ENCODE measurements at places on chromosomes 3 and 15.
A peak's percentile ranks its signal among the peaks of the same experiment; 100 is the strongest.

DNA sequence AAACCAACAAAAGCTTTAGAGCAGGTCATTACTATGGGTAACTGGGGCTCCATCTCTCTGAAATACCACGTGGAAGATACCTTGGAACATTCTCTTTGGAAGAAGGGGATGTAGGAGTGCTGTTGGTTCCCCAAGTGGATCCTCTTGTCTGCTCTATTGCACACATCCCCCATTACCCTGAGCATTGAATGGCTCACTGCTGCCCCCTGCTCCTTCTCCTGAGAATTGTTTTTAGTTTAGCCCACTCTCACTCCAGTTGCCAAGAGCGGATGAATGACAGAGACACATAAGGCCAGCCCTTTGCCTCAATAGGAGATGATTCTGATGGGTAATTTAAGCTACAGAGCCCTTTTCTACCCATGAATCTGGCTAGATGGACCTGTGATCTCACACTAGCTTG lies 135.6 kb upstream of the SUCLG2 start:
- DNase-seq, result peak; percentile 46

DNA sequence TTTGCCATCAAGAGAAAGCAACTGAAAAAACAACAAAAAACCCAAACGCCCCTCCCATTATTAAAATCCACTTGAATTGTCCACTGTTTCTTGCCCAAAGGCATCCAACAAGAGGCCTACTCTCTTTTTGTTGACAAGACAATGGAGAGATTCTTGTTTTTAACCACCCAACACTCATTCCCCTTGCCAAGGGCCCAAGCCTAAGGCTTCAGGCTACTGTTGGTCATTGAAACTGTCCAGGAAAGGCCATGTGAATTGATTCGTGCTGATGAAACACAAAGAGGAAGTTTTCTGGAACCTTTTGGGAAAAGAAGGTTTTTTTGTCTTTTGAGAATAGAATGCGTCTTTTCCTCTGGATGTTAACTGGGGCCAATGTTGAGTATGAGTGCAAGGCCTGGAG lies 157.4 kb upstream of the PFN2 start:
- DNase-seq, result no peak

DNA sequence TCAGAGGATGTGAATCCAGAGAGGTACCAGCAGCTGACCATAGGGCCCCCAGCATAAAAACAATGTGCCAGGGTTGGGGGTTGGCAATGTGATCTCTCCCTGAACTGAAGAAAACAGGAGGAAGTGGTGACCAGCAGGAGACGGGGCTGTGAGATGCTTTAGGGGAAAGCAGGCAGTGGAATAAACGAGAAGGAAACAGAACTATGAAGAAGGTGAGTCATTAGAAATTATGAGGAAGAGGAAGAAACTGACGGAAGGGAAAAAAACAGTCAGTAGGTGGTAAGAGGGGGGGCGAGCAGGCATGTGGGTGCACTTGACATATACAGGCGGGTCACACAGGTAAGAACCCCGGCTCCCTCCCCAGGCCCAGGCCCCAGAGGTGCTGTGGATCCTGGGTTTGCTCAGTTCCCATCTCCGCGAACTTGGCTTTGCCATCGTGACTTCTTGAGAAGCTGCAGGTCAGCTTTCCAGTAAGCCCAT lies 42.2 kb upstream of the B3GNT5 start:
- no peak for DNase-seq

DNA sequence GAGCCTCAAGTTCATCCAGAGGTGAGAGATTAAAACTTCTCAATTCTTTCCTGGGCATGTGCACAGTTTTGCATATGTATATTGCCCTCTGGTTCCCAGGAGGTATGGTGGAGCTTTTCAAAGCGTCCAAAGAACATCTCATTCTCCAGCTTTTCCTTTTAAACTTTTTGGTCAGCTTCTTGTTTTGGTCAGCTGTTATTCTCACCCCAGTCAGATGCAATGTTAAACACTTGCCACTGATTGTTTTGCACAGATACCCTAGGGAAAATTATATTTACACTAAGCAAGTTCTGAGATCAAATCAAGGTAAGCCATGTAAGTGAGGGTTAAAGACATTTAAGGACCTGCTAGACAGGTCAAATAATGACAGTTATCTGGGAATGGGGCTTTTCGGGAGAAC lies 261.3 kb downstream of the EDEM1 start:
- no peak for DNase-seq

DNA sequence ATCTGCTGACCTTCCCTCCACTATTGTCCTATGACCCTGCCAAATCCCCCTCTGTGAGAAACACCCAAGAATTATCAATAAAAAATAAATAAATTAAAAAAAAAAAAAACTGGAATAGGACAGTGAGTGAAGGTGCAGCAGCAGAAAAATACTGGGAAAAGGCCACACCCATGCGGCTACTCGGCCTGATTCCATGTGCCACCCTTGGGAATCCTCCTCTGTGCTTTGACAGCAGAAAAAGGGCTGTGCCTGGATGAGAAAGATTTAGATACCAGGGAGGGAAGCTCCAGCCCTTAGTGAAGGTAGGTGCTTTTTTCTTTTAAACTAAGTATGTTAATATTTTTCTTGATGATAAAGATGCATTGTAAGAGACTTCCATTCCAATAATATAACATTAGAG lies 107.8 kb downstream of the CTNNB1 start:
- no peak for DNase-seq

- DNase-seq, result peak; percentile 89
These were observed 65.6 kb downstream of the SYNPR start for GRCh38 chr3:63343674-63344073.

- no peak for DNase-seq
These were observed 8.7 kb downstream of the CD86 start for GRCh38 chr3:122063908-122064307.

- peak; percentile 97 for DNase-seq
These were observed 6.5 kb upstream of the TM4SF18 start for GRCh38 chr3:149339931-149340309.

GRCh38 chr15:80160570-80161156 lies 7.9 kb downstream of the FAH start:
- DNase-seq, result no peak

DNA sequence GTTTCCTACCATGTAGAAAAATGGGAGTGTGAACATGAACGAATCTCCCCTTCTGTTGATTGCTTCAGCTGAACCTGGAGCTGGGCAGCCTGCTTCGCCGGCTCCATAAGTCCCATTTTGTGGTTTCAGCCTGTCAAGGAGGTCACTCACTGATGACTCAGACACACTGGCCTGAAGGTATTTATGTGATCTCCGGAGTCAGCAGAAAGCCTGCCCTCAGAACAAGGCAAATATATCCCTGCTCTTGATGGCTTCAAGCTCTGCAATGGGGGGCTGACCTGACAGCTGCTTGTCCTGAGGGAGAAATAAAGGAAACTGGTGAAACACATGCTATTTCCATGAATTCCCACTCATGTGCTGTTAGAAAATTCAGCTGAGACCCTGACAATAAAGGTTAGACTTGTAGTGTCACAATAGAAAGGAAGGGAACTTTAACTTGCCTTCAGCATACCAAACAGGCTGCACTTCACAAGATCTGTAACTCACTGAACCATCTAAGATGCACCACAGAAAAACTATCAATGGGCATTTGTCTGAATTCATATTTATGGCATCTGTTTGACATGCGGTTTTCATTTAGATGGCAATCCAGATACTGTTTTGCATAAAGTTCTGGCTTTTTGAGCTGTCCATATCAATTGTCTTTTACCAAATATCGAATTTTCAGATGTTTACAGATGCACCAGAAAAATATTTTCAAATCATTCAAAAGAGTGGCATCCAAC lies 282.0 kb upstream of the VEPH1 start:
- DNase-seq, result peak; percentile 75

- DNase-seq, result no peak
These were observed 599.3 kb downstream of the PYDC2 start for GRCh38 chr3:192060160-192060781.

DNA sequence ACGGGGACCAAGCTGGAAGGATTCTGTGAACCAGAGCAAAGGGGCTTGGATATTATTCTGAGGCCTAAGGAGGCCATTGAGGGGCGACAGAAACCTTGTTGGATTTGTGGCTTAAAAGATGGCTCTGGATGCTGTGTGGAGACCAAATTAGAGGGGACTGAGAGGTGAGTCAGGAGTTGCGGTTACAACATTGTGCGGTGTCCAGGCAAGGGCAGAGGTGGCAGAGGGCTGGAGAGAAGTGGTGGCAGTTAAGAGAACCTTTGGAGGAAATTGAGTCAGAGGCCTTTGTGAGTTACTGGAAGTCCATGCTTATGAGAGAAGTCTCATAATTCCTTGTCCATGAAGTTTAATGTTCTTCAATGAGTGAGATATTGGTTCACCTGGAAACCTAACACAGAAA lies 143.2 kb downstream of the FAM43A start:
- DNase-seq, result no peak

DNA sequence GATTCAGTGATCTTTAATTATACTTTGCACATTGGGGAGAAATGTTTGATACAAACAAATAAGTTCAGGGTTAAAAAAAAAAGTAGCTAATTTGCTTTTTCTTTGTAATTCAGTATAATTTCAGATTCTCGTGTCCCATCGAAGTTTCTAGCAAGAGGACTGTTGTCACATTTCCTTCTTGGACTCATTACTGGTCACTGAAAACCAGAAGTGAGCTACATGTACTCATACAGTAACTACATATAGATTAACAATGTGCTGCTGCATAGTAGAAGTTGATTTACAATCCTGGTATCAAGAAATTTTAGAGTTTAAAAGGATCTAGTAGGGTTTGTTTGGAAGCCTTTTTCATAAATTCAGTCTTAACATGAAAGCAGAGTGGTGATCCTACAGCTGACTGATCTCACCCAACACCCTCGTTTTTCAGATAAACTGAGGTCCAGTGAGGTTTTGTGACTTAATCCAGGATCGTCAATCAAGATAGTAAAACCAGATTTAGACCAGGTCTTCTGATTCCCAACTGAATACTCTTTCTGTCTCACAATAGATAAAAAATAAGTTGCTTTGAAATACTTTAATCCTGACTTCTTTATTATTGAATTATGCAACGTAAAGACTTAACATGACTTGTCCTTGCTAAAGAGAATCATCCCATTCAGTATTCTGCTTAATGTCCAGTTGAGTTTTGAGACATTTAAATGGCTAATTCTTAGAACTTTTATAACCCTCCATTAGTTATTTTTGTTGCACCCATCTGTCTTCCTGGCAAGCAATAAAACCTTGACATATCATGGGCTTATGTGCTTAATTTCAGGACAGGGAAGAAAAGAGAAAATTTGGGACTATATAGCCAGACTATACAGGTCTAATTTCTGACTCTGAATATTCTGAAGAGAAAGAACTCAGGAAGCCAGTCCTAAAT lies 2.8 kb downstream of the SEC62 start:
- no peak for DNase-seq

GRCh38 chr15:58434334-58434875 lies 2.6 kb downstream of the LIPC start:
- DNase-seq, result no peak

GRCh38 chr3:160008961-160009360 lies 20.3 kb downstream of the IL12A start:
- DNase-seq, result no peak

- DNase-seq, result peak; percentile 8
These were observed 64.2 kb downstream of the TBC1D5 start for GRCh38 chr3:17678116-17678741.
